ENCODE measurements at places on chromosomes 16 and 17.

- peak; percentile 88 for DNase-seq
Observed at GRCh38 chr17:1908699-1909309, 79.0 kb downstream of the RPA1 start.

GRCh38 chr17:75872434-75873351 lies 5.7 kb downstream of the TRIM47 start:
- no peak for DNase-seq

- DNase-seq = no peak
Observed at GRCh38 chr17:31788571-31788946, 70.5 kb downstream of the COPRS start.

GRCh38 chr17:48335858-48336500 lies 94.0 kb downstream of the SKAP1 start:
- peak; percentile 67 for DNase-seq

GRCh38 chr17:57602896-57603295 lies 142.2 kb downstream of the CCDC182 start:
- no peak for DNase-seq

DNA sequence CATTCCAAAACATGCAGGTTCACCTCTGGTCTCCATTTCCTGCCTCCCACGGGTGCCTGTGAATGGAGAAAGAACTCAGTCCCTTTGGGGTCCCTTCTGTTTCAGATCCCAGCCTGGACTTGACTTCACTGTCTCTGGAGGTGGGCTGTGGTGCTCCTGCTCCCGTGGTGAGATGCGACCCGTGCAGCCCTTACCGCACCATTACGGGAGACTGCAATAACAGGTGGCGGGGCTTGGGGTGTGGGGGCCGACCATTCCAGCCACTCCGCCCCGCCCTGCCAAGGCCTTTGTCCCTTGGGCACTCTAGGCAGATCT lies 10.5 kb downstream of the LPO start:
- DNase-seq = no peak

GRCh38 chr16:88640498-88641247 lies 2.3 kb downstream of the IL17C start:
- DNase-seq = no peak

- DNase-seq = no peak
Observed at GRCh38 chr16:24652209-24652712, 77.2 kb upstream of the TNRC6A start.

Data from retina (tissue), 1 donor.